T-helper 1 cell (primary cell): ENCODE measurements at places on chromosomes 5 and 9.
A peak's percentile ranks its signal among the peaks of the same experiment; 100 is the strongest.

- DNase-seq, result no peak
These were observed 821.2 kb downstream of the PTPRD start for GRCh38 chr9:9791611-9792010.

- DNase-seq, result no peak
These were observed 79.3 kb upstream of the CCDC152 start for GRCh38 chr5:42677156-42677842.

DNA sequence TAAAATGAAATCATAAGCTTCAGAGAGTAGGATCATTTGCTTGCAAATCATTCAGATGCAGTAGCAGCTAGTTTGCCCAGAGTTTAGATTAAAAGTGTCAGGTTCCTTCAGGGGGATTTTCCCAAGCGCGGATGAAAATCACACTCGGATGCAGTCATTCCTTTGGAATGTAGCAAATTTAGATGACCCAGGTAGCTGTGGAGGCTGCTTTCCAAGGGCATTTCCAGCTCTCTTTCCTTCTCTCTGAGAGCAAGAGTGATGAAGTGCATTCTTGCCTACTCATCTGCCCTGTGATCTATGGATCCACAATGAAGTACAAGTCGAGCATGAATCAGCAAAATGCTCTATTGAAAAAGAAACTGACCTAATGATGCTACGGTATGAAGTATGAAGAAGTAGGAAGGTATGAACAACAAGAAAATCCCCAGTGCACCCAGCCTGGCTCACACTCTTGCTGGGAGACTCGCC is 200.2 kb downstream of the PLK2 start:
- DNase-seq, result no peak

GRCh38 chr9:38160613-38161215 is 91.7 kb upstream of the SHB start:
- DNase-seq, result peak; percentile 40

DNA sequence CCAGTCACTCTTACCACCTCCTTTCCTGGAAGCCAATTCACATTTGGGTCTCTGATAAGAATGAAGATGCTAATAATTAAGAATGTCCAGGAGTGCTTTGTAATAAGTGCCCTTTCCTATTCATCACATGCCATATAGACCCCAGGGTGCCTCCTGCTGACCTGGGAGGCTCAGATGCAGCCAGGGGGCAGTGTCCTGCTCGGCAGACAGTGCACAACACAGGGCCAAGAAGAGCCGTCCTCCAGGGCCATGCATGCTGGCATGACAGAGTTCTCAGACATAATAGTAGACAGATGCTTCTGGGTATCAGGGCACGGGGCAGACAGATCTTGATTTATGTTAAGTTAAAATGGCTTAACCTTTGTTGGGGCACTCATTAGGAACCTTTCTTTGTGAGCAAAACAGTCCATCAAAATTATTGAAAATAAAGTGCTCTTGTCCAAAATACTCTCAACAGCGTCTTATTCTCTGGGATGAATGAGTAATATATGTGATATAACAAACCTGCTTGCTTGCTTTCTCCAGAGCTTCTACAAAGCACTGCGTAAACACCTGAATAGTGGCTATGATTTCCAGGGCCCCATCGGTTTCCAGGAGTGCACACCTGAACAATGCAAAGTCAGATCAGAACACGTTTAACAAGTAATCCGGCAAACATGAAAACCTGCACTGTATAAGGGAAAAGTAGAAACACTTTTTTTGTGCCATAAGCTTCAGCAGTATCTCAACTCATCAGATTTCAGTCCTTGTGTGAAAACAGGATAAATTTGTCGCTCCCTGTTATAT is 192.7 kb downstream of the FANCC start:
- DNase-seq, result no peak

DNA sequence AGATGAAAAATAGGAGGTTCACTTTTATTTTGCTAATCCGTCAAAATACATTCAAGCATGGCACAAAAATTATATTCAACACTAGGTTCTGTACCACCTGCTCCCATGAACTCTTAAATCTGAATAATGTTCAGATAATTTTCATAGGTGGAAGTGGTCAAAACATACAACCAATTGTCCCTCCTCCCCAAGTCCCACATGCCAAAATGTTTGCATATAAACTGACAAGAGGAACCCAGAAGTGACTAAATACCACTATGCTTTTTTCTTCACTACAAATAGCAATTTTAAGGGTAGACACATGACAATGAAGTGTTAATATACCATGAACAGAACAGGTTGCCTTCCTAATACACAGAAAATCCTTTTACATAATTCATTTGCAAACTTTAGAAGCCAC is 3.7 kb downstream of the HNRNPA0 start:
- DNase-seq, result no peak
